ENCODE measurements at places on chromosomes 11 and 22.

GRCh38 chr11:11446967-11447366 is 93.9 kb upstream of the CSNK2A3 start:
- peaks cover 6% of the 10 kb centered on the region for H3K36me3 ChIP-seq
- H3K4me3 ChIP-seq: no peak overlapping the region
- no peaks in the 10 kb centered on the region for H3K27me3 ChIP-seq
- H3K27ac ChIP-seq: no peak overlapping the region
- no peak for DNase-seq
- peaks cover 46% of the 10 kb centered on the region for H3K4me1 ChIP-seq

DNA sequence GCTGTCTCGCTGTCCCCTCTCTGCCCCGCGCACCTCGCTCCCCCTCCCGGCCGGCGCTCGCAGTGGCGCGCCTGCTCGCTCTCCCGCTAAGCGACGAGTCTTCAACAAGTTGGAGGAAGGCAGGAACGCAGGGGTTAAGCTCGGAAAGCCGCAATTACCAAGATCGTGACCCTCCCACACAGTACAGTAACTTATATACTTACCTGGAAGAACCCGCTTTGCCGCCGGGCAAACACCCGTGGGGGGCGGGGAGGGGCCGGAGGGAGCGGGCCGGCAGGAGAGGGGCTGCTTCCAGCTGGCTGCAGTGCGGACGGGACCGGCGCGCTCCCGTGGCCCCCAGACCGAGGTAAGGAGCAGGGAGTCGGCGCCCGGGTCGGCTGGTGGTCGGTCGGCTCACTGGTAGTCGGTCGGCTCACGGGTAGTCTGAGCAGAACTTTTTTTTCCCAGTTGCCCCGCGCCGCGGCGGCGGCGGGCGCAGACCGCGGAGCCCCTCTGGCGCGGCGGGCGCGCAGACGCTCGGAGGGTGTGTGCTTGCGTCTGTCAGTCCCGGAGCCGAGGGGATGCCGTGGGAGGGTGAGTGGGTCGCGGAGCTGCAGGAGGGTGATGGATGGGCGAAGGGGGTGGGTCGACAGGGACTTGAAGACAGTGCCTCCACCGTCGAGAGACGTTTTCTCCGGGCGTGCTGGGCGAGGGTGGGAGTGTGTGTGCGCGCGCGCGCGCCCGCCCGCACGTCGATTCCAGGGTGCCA is 101.2 kb upstream of the HSD17B12 start:
- no peak overlapping the region for H3K27ac ChIP-seq
- peaks cover 100% of the 10 kb centered on the region for H3K27me3 ChIP-seq
- peak; percentile 50 for DNase-seq
- H3K4me3 ChIP-seq: peak overlapping the region; percentile 70
- H3K36me3 ChIP-seq: peaks cover 16% of the 10 kb centered on the region
- peaks cover 21% of the 10 kb centered on the region for H3K4me1 ChIP-seq

- H3K4me1 ChIP-seq: no peaks in the 10 kb centered on the region
- H3K36me3 ChIP-seq: no peaks in the 10 kb centered on the region
- no peak overlapping the region for H3K27ac ChIP-seq
- no peaks in the 10 kb centered on the region for H3K27me3 ChIP-seq
- H3K4me3 ChIP-seq: no peak overlapping the region
Observed at GRCh38 chr11:35065566-35065965, 73.4 kb upstream of the CD44 start.

DNA sequence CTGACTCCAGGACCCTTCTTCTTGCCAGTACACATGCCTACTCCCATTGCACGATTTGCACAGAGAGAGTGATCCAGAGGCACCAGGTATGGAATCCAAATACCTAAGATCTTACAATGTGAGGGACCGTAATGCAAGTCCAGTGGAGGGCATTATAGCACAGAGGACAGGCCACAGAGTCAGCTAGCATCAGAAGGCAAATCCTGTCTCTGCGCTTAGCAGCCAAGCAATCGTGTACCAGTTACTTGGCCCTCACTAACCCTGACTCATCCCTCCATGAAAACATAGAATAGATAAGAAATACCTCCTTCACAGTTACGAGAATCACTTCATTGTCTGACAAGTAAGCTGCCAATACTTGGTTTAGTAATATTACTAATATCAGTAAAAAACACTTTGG is 69.7 kb upstream of the SLC6A5 start:
- H3K36me3 ChIP-seq: no peaks in the 10 kb centered on the region
- no peak overlapping the region for H3K4me3 ChIP-seq
- DNase-seq: no peak
- peaks cover 9% of the 10 kb centered on the region for H3K4me1 ChIP-seq
- H3K27me3 ChIP-seq: peaks cover 12% of the 10 kb centered on the region

DNA sequence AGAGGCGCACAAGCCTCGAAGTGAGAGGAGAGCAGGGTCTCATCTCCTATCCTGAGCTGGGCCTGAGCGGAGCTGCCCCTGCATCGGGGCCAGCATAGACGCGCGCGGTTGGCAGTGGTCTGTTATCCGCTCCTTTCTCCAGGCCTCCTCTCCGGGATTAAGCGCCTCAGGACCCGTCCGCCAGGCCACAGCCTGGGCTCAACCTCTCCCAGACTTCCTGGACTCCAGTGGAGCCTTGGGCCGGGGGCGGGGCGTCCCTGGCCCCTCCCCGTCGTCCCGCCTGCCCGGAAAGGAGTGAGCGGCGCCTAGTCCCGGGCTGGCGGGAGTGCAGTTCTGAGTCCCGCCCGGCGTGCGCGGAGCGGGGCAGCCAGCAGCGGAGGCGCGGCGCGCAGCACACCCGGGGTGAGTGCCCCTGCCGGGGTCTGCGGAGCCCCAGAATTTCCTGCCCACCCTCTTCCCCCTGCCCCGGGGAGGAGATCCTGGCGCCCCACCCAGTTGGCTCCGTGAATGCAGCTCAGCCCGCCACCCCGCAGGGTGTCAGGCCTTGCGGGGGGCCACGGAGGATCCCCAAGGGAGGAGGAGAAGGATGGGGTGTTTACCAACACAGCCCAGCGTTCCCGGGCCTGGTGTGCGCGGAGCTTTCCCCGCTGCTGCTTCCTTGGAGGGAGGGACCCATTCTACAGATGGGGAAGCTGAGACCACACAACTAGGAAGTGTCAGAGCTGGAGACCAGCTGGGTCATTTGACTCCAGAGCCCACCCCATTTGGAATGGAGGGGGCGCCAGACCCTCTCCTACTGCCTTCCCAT is at the start of gene TCIRG1:
Gene TCIRG1 (plus strand): TSS at position 308 of the 808 bp plus-strand sequence. CDS start 2,247 bp downstream, outside the sequence.
- no peaks in the 10 kb centered on the region for H3K27me3 ChIP-seq
- no peak within 1 kb of the TSS for H3K27ac ChIP-seq
- H3K36me3 ChIP-seq: peaks cover 36% of the 10 kb centered on the region
- peaks cover 10% of the 10 kb centered on the region for H3K4me1 ChIP-seq
- peak; percentile 78 for DNase-seq

GRCh38 chr22:28759861-28760560 is 12.5 kb upstream of the CCDC117 start:
- no peak overlapping the region for H3K4me3 ChIP-seq
- H3K27ac ChIP-seq: no peak overlapping the region
- H3K4me1 ChIP-seq: no peaks in the 10 kb centered on the region

- peak overlapping the region; percentile 57 for H3K4me3 ChIP-seq
- H3K4me1 ChIP-seq: peaks cover 20% of the 10 kb centered on the region
- peak; percentile 90 for DNase-seq
- no peak overlapping the region for H3K27ac ChIP-seq
- H3K36me3 ChIP-seq: peaks cover 18% of the 10 kb centered on the region
Observed at GRCh38 chr22:50030297-50031188, 18.0 kb upstream of the IL17REL start.

- DNase-seq: no peak
- H3K36me3 ChIP-seq: no peaks in the 10 kb centered on the region
- peaks cover 15% of the 10 kb centered on the region for H3K4me1 ChIP-seq
Observed at GRCh38 chr11:104772806-104773241, 125.4 kb downstream of the CASP12 start.
